ENCODE measurements at places on chromosomes 11 and 22. TPM values are rescaled to one million over a fixed set of nuclear protein-coding genes. Genes with fewer than 3 reads are reported as not detected.

GRCh38 chr22:49958366-49958921 lies 2.1 kb upstream of the PIM3 start:
- no peak for DNase-seq
- no peak overlapping the region for H3K27ac ChIP-seq
- H3K4me3 ChIP-seq = no peak overlapping the region
- H3K4me1 ChIP-seq = peaks cover 6% of the 10 kb centered on the region
- peaks cover 7% of the 10 kb centered on the region for H3K36me3 ChIP-seq

The TSPAN32 gene
- polyA plus RNA-seq = 18.5 TPM

The SYTL2 gene
- polyA plus RNA-seq = 1.2 TPM

GRCh38 chr11:47946682-47947559 lies 33.4 kb upstream of the PTPRJ start:
- H3K4me1 ChIP-seq = no peaks in the 10 kb centered on the region
- no peaks in the 10 kb centered on the region for H3K27me3 ChIP-seq
- no peak overlapping the region for H3K27ac ChIP-seq
- peak; percentile 97 for DNase-seq

- peak overlapping the region; percentile 55 for H3K27ac ChIP-seq
- no peak overlapping the region for H3K4me3 ChIP-seq
- DNase-seq = no peak
- no peaks in the 10 kb centered on the region for H3K27me3 ChIP-seq
- peaks cover 64% of the 10 kb centered on the region for H3K36me3 ChIP-seq
These were observed 89.8 kb downstream of the DBX1 start for GRCh38 chr11:20070459-20070858.

The RIC8A gene
- 81.5 TPM for polyA plus RNA-seq
